ENCODE measurements at places on chromosomes 12 and 14.
A peak's percentile ranks its signal among the peaks of the same experiment; 100 is the strongest.

DNA sequence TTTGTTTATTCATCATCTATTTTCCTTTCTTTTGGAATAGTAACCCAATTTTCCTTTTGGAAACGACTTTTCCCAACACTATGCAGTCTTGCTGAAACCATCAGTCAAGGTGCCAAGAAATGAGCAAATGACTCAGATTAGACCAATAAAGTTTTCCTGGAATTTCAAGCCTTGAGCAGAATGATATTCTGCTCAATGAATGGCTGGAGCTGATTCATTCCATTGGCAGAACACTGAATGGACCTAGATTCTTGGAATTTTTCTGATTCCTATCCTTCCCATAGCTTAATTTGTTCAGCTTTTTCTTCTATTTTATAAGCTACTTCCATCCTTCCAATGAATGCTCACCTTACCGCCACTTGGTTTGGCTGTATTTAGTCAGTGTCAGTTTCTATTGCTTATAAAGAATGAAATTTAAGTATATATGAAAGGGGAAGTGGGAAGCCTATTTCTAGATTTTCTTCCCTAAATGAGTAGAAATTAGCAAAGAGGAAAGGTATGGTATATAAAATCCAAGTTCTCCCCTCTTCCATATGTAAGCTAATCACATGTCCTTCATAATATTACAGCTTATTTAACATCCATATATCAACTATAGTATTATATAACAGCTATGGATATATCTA is 89.0 kb downstream of the C14orf39 start:
- H3K36me3 ChIP-seq: no peaks in the 10 kb centered on the region
- H3K27me3 ChIP-seq: no peaks in the 10 kb centered on the region
- no peak overlapping the region for H3K27ac ChIP-seq
- H3K4me3 ChIP-seq: no peak overlapping the region
- peak; percentile 31 for DNase-seq
- no peaks in the 10 kb centered on the region for H3K4me1 ChIP-seq

- H3K27me3 ChIP-seq: no peaks in the 10 kb centered on the region
- no peak for DNase-seq
- peak overlapping the region; percentile 75 for H3K4me3 ChIP-seq
- no peaks in the 10 kb centered on the region for H3K4me1 ChIP-seq
- H3K27ac ChIP-seq: peak overlapping the region; percentile 72
- peaks cover 9% of the 10 kb centered on the region for H3K36me3 ChIP-seq
Observed at GRCh38 chr12:49017891-49018260, 700 bp downstream of the PRKAG1 start.

GRCh38 chr12:63752283-63752682 is 27.4 kb upstream of the RXYLT1 start:
- H3K27ac ChIP-seq: no peak overlapping the region
- H3K36me3 ChIP-seq: no peaks in the 10 kb centered on the region
- DNase-seq: no peak
- no peaks in the 10 kb centered on the region for H3K4me1 ChIP-seq
- H3K4me3 ChIP-seq: no peak overlapping the region
- H3K27me3 ChIP-seq: no peaks in the 10 kb centered on the region

- H3K4me3 ChIP-seq: no peak overlapping the region
- peaks cover 17% of the 10 kb centered on the region for H3K4me1 ChIP-seq
- H3K27ac ChIP-seq: peak overlapping the region; percentile 75
- no peaks in the 10 kb centered on the region for H3K27me3 ChIP-seq
- DNase-seq: peak; percentile 49
- H3K36me3 ChIP-seq: peaks cover 13% of the 10 kb centered on the region
Observed at GRCh38 chr14:35398071-35398584, 6.4 kb downstream of the NFKBIA start.

GRCh38 chr12:48125985-48126384 is 6.8 kb downstream of the PFKM start:
- no peak overlapping the region for H3K4me3 ChIP-seq
- no peaks in the 10 kb centered on the region for H3K36me3 ChIP-seq
- no peaks in the 10 kb centered on the region for H3K27me3 ChIP-seq
- no peak overlapping the region for H3K27ac ChIP-seq
- no peaks in the 10 kb centered on the region for H3K4me1 ChIP-seq

- no peak overlapping the region for H3K27ac ChIP-seq
- H3K27me3 ChIP-seq: no peaks in the 10 kb centered on the region
- H3K4me1 ChIP-seq: peaks cover 33% of the 10 kb centered on the region
- H3K36me3 ChIP-seq: no peaks in the 10 kb centered on the region
- DNase-seq: no peak
Observed at GRCh38 chr12:57838594-57839302, 7.8 kb downstream of the CTDSP2 start.

GRCh38 chr12:92927436-92928281 is 1.4 kb downstream of the EEA1 start:
- peak; percentile 81 for DNase-seq
- no peak overlapping the region for H3K27ac ChIP-seq
- no peaks in the 10 kb centered on the region for H3K36me3 ChIP-seq
- H3K27me3 ChIP-seq: no peaks in the 10 kb centered on the region

DNA sequence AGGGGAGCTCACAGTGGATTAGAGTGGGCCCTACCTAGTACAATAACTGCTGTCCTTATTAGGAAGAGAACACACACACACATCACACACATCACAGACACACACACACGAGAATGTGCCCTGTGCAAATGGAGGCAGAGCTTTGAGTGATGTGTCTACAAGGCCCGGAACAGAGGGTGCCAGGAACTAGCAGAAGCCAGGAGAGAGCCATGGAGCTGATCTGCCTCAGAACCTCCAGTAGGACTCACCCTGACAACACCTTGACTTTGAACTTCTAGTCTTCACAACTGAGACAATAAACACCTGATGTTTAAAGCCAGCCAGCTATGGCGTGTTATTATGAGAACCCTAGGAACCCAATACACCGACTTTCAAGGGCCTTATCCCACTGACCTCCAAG is 29.7 kb upstream of the FKBP4 start:
- no peaks in the 10 kb centered on the region for H3K36me3 ChIP-seq
- H3K4me1 ChIP-seq: no peaks in the 10 kb centered on the region
- no peak for DNase-seq
- H3K4me3 ChIP-seq: no peak overlapping the region

DNA sequence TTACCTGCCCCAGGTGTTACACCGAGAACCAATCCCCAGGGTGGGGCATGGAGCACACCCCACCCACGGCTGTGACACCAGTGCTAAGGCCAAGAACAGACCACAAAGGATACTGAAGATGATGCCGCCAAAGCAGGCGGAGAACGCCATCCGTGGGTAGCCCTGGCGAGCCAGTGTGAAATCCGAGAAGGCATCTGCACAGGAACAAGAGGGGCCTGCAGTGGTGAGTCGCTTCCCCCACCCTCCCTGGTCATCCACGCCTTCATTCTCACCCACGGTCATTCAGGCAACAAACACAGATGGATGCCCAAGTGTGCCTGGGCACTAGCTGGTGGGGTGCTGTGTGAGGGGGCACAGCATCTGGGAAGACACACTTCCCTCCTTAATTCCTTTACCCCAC is 28.5 kb downstream of the SLC8B1 start:
- no peak overlapping the region for H3K27ac ChIP-seq
- H3K4me3 ChIP-seq: no peak overlapping the region
- H3K36me3 ChIP-seq: no peaks in the 10 kb centered on the region
- DNase-seq: no peak
- H3K4me1 ChIP-seq: no peaks in the 10 kb centered on the region
- H3K27me3 ChIP-seq: no peaks in the 10 kb centered on the region

DNA sequence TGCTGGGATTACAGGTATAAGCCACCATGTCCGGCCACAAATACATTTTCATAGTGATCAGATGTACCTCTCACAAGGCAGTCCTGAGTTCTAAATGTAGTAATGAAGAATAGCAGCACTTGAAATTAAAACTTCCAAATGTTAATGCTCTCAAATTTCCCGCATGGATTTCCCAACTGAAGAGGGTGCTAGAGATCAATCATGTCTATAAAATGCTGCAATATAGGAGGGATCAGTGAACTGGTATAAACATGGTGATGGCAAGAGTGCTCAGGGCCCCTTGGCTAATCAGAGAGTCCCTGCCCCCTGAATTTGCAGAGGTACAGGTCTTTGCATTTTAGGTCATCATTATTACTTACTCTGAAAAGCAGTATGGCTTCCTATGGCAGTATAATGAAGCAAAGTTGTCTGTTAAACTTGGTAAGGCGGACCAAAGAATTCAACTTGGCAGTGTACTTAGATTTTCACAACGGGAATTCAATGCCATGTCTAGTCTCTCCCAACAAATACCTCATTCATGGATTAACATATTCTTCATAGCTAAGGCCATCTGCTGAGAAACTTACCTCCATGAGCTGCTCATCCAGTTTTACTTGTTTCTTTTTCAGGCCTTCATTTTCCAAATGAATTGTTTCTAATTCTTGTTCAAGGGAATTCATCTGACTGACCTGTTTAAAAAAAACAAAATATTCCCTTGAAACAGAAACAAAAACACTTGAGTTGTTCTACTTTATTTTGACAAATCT is 67.0 kb upstream of the SAV1 start:
- H3K36me3 ChIP-seq: no peaks in the 10 kb centered on the region
- H3K27me3 ChIP-seq: no peaks in the 10 kb centered on the region
- no peak overlapping the region for H3K27ac ChIP-seq
- no peak overlapping the region for H3K4me3 ChIP-seq
- no peak for DNase-seq
